ENCODE measurements at places on chromosomes 1 and 21.

- DNase-seq = peak; percentile 40
These were observed 151.2 kb downstream of the DMRTA2 start for GRCh38 chr1:50271968-50272578.

- no peak for DNase-seq
These were observed 36.7 kb downstream of the RTCA start for GRCh38 chr1:100302739-100303138.

DNA sequence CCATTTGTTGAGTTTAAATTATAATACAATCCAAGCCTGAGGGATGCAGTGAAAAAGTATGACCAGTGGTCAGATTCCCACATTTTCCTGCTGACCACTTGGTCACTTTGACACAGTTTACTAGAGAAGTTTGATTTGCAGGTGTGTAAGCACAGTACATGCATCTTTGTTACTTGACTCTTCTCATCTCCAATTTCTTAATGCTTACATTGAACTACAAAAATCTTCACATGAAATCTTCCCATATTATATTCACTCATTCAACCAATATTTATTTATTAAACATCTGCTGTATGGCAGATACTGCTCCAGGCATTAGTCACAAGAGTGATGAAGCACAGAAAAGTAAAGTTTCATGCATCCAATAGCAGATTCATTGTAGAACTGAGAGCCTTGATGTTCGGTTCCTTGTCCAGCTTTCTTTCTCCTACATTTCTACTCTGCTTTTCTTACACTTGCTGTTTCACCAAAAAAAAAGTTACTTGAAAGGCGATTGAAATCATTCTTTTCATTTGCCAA, 211.7 kb downstream of the NFIA start:
- DNase-seq = no peak

DNA sequence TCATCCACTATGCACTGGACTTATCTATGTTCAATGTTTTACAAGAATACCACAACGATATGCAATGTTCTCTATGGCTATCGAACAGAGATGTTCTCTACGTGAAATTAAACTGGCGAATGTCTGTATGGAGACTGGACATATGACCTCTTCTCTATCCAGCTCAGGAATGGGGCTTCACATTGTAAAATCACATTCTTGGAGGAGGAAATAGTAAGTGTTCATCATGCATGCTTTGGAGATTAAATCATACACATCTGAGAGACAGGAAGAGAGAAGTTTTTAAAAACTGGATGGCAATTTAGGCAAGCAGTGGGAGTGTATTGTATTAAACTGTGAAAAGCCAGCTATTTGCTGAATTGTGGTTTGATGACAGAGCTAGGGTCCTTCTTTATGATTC, 47.9 kb upstream of the RGL1 start:
- no peak for DNase-seq

Data from pons (tissue), 1 donor.